Stimulated activated CD4-positive, alpha-beta T cell treated with anti-CD3 and anti-CD28 coated beads, TNF-alpha, amount 100 ng/mL, for 24 hours (primary cell): ENCODE measurements at places on chromosomes 6 and 20.

DNA sequence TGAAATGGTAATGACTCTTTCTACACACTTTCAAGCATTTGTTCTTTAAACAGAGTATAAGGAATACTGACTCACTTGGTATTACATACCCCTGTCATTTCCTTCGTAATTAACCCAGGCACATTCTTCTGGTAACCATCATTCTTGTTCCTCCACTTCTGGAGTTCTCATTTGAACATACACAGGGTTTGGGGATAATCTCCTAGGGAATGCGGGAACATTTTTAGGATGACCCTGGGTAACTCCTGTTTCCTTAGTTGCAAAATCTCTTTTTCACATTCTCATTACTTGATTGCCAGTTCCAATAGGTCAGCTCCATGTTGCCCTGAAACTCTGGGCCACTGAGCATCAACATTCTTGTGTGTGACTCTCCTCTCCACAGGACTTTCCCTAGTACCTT, 51.5 kb upstream of the E2F3 start:
- no peak for DNase-seq

DNA sequence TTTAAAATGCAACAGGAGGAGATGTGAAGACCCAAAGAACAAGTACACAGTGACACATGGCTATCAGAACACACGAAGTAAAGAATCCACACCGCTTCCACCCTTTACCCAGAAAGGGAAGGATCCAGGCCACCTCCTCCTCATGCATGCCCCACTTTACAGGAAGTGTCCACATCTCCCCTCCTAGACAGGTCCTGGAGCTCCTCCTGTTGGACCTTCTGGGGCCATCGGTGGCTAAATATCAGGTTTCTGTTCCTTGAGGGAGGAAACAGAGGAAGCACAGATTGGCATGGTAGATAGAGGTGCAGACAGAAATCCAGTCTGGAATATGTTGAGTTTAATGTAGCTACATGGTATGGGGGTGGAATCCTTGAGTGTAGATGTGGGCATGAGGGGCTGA, 10.9 kb downstream of the NINL start:
- no peak for DNase-seq

DNA sequence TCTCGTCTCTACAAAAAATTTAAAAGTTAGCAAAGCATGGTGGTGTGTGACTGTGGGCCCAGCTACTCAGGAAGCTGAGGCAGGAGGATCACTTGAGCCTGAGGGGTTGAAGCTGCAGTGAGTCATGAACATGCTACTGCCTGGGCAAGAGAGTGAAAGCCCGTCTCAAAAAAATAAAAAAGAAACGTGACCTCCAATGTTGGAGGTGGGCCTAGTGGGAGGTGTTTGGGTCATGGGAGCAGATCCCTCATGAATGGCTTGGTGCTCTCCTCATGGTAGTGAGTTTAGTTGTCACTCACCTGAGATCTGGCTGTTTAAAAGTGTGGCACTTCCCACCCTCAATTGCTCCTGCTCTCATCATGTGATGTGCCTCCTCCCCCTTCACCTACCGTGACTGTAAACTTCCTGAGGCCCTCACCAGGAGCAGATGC, 24.3 kb downstream of the RBL1 start:
- DNase-seq, result peak; percentile 14

- DNase-seq, result no peak
Observed at GRCh38 chr6:6557886-6558285, 30.6 kb upstream of the LY86 start.

GRCh38 chr6:32832535-32832934, 6.0 kb downstream of the TAP2 start:
- no peak for DNase-seq

- DNase-seq, result no peak
Observed at GRCh38 chr20:47610945-47611250, 109.2 kb downstream of the NCOA3 start.

- DNase-seq, result no peak
Observed at GRCh38 chr6:90497411-90497810, 89.5 kb downstream of the MAP3K7 start.

DNA sequence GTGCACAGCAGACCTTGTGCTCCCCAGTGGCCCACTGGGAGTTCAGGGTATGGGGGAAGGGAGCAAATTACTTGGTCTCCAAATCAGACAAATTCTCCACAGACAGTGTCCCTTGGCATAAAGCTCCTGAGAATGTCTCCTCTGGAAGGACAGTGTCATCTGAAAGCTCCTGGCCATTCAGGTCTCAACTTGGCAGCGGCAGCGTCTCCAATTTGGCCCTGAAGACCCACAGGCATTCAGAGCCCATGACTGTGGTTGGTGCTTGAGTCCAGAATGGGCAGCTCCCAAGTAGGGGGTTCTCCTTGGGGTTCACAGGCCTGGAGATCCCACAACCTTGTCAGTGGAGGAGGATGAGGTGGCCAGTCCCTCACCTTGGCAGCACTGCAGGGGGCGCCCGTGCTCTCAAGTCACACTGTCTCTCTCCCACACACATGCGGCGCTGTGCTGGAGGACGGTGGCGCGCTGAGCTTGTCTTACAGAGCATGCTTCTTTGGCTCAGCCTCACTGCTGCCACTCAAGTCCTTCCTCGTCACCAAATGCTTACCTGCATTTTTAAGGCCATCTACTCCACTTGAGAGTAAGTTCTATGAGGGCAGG, 20.7 kb downstream of the DYNLRB1 start:
- no peak for DNase-seq

DNA sequence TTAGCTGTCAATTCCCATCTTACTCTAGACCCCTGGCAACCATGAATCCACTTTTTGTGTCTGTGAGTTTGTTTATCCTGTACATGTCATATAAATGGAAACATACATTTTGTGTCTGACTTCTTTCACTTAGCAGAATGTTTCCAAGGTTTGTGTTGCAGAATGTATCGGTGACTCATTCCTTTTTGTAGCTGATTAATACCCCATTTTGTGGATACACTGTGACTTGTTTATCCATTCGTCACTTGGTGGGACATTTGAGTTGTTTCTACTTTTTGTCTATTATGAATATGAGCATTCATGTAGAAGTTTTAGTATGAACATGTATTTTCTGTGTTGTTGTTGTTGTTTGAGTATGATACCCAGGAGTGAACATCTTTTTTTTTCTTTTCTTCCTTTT, 21.4 kb downstream of the CDYL start:
- no peak for DNase-seq

DNA sequence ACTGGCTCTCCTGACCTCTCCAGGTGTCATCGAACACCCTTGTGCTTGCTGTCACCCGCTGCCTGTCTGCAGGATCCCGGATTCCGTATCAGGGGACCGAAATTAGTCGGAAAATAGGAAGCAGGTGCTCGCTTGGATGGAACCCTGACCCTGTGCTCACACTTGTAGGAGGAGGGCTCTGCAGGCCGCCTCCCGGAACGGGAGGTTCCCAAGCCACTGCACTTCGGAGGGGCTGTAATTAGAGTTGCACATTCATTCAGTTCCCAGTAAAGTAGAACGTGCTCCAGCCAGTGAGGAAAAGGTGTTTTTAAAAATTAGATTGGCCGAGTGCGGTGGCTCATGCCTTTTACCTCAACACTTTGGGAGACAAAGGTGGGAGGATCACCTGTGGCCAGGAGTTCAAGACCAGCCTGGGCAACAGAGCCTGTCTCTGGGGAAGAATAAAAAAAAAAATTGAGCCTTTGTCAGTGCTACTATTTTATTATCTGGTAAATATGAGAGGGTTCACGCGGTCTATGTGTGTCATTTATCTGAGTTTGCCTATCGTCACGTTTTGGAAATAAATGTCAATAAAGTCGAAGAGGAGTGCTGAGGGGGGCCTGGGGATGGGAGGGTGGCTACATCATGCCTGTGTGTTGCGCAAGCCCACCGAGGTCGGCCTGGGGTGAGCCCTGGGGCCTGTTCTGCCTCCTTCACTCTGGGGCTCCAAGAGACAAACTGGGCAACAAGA, 1.5 kb upstream of the GMEB2 start:
- DNase-seq, result no peak

- no peak for DNase-seq
Observed at GRCh38 chr6:151544453-151544852, 50.6 kb downstream of the CCDC170 start.

GRCh38 chr6:87174078-87174579, 18.8 kb downstream of the ZNF292 start:
- DNase-seq, result no peak

DNA sequence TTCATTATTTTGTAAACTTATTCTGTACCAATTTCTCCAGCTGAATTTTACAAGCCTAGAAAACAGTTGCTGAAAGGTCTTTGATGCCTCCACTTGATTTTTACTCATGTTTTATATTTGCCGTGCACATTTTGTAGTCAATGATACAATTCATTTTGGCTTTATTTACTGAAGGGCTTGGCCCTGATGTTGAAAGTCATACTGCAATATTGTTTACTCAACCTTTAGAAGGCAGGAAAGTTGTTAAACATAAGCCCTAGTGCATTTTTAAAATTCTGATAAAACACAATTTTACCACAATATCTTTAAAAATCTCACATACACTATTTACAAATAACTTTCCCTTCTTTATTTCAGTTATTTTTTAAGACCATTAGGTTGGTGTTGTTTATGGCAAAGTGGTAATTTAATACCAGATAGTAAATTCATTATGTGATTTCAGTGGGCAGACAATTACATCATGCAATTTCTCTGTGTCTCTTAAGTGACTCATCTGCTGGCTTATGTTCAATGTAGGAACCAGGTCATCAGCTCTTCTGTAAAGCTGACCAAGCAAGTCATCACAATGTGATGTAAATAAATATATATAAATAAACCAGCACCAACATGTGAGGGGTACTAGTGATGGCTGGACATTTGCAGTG, 121.1 kb upstream of the SLC35B3 start:
- no peak for DNase-seq

GRCh38 chr6:170225852-170226417, 64.9 kb downstream of the DLL1 start:
- no peak for DNase-seq

DNA sequence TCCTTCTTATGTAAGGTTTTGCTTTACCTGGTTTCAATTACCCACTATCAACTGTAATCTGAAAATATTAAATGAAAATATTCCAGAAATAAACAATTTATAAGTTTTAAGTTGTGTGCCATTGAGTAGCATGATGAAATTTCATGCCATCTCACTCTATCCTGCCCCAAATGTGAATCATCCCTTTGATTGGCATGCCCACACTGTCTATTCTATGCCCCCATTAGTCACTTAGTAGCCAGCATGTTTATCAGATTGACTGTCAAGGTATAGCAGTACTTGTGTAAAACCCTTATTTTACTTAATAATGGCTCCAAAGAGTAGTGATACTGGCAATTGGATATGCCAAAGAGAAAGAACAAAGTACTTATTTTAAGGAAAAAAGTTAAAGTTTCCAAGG, 403.8 kb downstream of the ADGRB3 start:
- DNase-seq, result no peak
